ENCODE measurements at places on chromosomes 4 and X. TPM values are rescaled to one million over a fixed set of nuclear protein-coding genes. Genes with fewer than 3 reads are reported as not detected.

- no peak for DNase-seq
Measured at GRCh38 chrX:19616959-19617358, 101.7 kb upstream of the MAP3K15 start.

DNA sequence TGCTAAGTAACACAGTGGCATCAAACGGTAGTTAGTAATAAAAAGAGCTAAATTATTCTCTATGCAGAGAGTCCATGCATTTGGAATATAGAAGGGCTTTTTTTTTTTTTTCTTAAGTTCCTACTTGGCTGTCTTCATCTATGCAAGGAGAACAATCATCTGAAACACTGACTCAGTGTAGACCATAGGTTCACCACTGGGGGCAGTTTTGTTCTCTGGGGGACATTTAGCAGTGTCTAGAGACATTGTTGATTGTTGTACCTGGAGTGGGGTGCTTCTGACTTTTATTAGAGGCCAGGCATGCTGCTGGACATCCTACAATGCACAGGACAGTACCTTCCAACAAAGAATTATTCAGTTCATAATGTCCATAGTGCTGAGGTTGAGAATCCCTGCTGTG lies 41.2 kb downstream of the TMA16 start:
- no peak for DNase-seq

DNA sequence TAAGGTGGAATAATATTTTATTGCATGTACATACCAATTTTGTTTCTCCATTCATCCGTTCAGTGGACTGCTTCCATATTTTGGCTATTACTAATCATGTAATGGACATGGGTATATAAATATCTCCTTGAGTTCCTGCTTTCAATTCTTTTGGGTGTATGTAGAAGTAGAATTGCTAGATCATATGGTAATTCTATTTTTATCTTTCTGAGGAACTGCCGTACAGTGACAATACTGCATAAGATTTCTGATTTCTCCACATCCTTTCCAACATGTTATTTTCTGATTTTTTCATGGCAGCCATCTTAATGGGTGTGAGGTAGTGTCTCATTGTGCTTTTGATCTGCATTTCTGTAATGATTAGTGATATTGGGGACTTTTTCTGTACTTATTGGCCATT lies 19.2 kb downstream of the ALPK1 start:
- no peak for DNase-seq

GRCh38 chr4:1862055-1862911 lies 6.3 kb upstream of the LETM1 start:
- DNase-seq, result peak; percentile 85

The IL1RAPL1 gene
- 2.9 TPM for total RNA-seq

The PGK1 gene
- 534 TPM for total RNA-seq
